ENCODE measurements at places on chromosomes 6 and 20.

DNA sequence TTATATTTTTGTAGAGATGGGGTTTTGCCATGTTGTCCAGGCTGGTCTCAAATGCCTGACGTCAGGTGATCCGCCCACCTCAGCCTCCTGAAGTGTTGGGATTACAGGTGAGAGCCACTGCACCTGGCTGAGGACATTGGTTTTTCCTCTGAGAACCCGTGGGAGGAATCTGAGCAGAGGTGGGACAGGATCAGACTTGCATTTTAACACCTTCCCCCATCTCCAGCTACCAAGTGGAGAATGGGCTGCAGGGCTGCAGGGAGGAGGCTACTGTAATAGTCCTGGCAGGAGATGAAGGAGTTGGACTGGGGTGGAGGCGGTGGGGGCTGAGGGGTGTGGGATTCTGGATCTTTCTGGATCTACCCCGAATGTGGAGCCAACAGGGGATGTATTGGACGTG, 24.5 kb downstream of the FAM110A start:
- no peak overlapping the region for H3K27ac ChIP-seq
- H3K27me3 ChIP-seq, result no peaks in the 10 kb centered on the region
- H3K36me3 ChIP-seq, result no peaks in the 10 kb centered on the region
- no peak for DNase-seq
- no peak overlapping the region for H3K4me3 ChIP-seq

DNA sequence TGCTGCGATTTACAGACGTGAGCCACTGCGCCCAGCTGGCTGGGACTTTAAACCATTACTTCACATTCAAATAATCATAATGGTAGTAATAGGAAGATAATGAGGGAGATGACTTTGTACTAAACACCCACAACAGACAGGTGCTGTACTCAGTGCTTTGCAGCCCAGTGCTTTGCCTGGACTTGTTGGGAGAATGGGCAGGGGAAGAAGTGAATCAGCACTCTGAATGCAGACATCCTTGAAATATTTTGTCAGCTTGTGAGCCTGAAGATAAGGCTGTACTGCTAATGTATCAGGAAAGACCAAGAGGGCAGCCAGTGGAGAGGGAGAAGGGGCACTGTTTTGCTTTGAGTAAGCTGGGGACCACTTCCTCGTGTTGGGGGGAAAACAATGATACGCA, 17.4 kb downstream of the NKX2-2 start:
- H3K4me1 ChIP-seq, result peaks cover 6% of the 10 kb centered on the region
- H3K4me3 ChIP-seq, result no peak overlapping the region
- H3K27me3 ChIP-seq, result peaks cover 18% of the 10 kb centered on the region
- no peak overlapping the region for H3K27ac ChIP-seq
- H3K36me3 ChIP-seq, result no peaks in the 10 kb centered on the region

DNA sequence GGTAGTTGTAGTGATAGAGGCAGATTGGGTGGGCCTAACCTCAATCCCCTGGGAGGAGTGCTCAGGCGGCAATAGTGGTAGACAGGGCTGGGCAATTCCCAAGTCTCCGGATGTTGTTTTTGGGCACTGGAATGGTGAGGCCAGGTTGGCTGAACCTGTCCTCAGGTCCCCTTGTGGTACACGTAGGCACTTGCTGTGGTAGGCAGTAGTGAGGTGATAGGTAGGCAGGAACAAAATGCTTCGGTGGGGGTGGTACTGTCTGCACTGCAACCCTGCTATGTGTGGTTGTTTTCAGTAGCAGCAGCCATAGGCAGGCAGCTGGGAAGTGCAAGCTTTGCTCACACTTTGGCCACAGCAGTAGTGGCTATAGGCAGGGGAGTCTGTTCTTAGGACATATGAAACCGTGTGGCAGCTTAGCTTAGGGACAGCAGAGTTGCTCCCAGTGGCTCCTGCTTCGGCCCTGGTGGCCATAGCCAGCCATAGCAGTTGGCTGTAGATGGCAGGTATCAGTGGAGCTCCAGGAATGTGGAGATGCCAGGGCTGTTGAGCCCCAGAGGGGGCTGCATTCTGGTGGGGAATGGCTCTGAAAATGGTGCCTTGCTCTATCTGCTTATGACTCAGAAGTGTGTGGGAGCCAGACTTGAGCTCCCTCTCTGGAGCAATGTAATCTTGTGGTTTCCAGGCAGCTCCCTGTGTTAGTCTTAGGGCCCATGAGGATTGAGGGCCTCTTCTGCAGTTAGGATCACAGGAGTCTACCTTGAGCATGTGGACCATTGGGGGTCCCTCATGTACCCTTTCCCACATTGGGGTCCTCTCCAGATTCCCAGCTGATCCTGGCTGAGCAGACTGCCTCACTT, 241.8 kb upstream of the BMP2 start:
- no peaks in the 10 kb centered on the region for H3K27me3 ChIP-seq
- no peak overlapping the region for H3K4me3 ChIP-seq
- no peak for DNase-seq
- no peaks in the 10 kb centered on the region for H3K36me3 ChIP-seq

DNA sequence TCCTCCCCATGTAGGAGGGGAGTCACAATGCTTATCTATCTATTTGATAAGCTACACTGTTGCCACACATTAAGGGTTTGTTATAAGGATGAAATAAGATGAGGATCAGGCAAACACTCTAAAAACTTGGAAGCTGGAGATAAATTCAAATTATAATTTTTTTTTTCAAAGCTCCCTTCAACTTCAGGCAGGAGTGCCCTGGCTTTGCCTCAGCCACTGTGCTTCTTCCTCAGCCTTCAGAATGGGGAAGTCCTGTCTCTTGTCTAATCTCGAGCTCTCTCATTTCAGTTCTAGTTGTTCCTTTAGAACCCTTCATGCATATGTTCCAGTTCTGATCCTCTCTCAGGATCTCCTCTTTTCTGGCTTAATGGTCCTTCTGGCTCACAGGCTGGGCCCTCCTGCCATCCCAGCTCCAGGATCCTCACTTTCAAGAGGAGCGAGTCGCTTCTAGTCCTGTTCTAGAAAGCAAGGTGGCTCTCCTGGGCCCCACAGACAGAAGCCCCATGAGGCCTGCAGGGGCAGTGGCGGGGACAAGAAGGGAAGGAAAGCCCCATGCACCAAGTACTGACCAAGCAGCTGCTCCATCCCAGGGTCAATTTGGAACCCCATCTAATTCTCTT, 164.3 kb downstream of the VEGFA start:
- H3K27me3 ChIP-seq, result peaks cover 11% of the 10 kb centered on the region
- no peak for DNase-seq
- H3K4me3 ChIP-seq, result no peak overlapping the region

DNA sequence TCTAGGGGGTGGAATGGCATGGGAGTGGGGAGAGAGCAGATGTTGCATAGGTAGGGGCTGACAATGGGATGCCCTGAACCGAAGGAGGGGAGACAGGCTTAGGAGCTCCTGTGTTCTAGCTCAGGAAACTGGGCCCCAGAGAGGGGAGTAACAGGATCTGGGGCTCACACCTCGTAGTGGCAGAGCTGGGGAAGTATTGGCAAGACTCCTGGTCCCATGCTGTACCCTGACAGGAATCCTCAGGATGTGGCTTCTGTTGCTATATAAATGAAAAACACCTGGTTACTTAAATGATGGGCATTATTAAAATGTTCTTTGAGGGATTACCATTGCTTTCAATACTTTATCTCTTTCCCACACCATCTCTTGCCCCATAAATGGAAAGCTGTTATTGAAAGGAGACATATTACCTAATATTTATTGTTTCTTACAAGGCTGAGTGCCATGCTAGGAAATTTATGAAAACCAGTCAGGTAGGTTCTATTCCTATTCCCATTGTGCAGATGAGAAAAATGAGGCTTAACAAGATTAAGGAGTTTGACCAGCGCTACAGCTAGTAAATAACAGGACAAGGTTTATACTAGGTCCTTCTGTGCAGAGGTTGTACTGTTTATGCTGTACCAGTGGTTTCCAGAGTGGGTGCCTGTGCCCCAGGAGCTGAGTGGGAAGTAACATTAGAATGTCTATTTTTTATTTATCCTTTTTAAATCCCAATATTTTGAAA, 35.3 kb upstream of the TCP11 start:
- H3K27me3 ChIP-seq, result no peaks in the 10 kb centered on the region
- peaks cover 87% of the 10 kb centered on the region for H3K4me1 ChIP-seq
- H3K27ac ChIP-seq, result peak overlapping the region; percentile 95
- no peaks in the 10 kb centered on the region for H3K36me3 ChIP-seq
- DNase-seq, result no peak

DNA sequence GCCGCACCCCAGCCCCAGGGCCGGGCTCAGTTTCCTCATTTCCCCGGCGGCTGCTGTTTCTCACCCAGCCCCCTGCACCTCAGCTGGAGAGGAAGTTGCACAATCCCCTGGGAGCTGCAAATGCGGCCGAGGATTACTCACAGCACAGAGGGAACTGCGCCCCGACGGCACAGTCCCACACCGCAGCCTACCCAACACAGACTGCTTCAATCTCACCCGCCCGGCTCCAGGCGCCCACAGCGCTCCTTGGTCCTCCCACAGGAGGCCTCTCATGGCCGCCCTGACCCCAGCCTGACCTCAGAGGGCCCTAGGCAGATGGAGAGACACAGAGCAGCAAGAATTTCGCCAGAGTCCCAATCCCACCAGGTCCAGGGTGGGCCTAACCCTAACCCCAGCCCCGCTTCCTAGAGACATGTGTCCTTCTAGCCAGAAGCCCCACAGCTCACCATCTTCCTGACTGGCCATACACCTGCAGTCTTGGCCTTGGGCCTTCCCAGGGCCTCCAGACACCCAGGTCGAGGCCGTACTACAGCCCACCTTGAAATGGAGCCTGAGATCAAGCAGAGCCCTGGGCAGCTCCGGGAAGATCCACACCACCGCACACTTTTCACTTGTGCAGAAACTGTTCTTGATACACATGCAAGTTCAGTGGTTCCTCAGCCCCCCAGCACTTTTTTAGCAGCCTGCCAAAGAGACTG, 11.7 kb downstream of the TFEB start:
- DNase-seq, result peak; percentile 83
- no peaks in the 10 kb centered on the region for H3K36me3 ChIP-seq
- H3K27me3 ChIP-seq, result no peaks in the 10 kb centered on the region
- peak overlapping the region; percentile 91 for H3K27ac ChIP-seq
- peak overlapping the region; percentile 55 for H3K4me3 ChIP-seq

- peaks cover 1% of the 10 kb centered on the region for H3K27me3 ChIP-seq
- H3K36me3 ChIP-seq, result peaks cover 17% of the 10 kb centered on the region
- no peak overlapping the region for H3K4me3 ChIP-seq
- DNase-seq, result no peak
- no peak overlapping the region for H3K27ac ChIP-seq
Measured at GRCh38 chr6:160071805-160072690, 49.6 kb upstream of the SLC22A1 start.
